CD4-positive, alpha-beta T cell treated with Interleukin-2 at 100 ng/mL for 4 hours (primary cell): ENCODE measurements at places on chromosomes 7 and 10.

DNA sequence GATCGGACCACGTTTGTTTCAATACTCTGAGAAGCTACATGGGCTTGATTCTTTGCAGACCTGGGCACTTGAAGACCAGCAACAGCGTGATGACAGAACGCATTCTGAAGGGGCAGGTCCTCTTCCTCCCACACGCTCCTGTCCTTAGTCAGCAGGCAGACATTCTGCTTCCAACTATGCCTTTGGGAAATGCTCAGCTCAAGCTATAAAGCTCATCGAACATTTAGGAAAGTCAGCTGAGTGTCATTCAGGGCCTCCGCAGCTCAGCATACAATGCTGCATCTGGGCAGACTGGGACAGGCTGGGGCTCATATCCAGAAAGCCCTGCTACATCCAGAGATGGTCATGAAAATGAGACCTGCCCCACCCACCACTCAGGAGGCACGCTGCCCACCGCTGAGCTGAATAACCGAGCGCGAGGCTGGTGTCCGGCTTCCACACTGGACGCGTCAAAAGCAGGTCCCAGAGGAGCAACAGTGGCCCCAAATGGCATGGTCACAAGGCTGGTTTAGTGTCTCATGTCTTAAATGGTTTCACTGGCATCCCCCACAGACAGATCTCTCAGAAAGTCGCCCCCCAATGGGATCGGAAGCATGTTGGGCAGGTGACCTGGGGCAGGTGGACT is 274.0 kb downstream of the DNAJB6 start:
- DNase-seq = no peak

DNA sequence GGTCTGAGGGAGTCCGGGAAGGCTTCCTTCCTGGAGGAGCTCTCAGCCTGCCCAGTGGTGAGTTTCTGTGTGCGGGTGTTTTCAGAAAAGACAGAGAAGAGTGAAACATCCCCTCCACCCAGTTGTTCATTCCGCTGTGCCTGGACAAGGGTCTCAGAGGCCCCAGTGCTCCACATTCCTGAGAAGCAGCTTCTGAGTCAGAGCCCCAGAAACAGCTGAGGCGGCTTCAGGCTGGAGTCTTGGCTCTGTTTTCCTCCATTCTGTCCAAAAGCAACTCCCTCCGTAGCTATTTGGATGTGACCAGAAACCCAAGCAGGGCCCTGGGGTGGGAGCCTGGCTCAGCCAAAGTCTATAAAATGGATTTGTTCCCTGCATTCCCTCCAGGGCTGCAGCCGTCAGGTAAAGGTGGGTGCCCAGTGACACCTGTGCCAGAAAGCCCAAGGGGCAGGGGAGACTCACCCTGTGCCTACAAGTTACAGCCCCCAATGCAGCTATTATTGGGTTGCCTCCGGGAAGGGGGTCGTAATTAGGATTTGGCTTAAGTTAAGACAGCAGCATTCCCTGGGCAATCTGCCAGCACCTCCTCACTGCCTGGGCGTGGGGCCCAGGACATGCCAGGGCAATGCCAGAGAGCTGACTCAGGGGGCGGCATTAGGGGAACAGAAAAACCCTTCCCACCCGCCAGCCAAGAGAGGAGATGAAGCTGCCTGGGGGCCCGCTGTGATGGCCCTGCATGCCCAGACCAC is 13.1 kb upstream of the CAMK2G start:
- DNase-seq = no peak

DNA sequence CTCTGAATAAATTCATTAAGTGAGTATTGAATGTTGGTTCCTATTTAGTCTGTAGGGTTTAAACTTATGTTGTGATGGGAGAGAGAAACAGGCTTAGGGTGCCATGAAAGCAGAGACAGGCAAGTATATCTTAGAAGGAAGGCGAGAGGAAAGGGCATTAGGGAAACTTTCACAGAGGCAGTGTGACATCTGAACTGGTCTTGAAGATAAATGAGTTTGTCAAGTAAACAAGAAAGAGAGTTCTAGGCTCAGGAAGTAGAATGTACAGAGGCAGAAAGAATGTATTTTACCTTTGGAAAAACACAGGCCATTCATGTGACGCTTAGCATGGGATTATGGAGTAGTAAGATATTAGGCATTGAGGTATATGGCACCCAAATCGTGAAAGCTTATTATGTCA is 34.5 kb downstream of the GLCCI1 start:
- no peak for DNase-seq

GRCh38 chr7:44881610-44882009 is 3.7 kb downstream of the PURB start:
- DNase-seq = no peak

- no peak for DNase-seq
Observed at GRCh38 chr10:97000487-97001182, 168.5 kb downstream of the LCOR start.

DNA sequence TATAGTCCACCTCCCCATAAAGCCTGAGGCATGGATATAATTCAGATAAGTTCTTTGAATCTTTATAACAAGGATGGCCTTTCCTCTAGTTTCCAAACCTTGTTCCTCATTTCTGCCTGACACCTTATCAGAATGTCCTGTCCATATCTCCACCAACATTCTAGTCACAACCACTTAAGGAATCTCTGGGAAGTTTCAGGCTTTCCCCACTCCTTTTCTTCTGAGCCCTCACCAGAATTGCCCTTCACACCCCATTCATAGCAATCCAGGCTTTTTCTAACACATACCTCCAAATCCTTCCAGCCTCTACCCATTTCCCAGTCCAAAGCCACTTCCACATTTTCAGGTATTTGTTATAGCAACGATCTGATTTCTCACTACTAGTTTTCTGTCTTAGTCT is 18.0 kb upstream of the DIP2C start:
- no peak for DNase-seq

DNA sequence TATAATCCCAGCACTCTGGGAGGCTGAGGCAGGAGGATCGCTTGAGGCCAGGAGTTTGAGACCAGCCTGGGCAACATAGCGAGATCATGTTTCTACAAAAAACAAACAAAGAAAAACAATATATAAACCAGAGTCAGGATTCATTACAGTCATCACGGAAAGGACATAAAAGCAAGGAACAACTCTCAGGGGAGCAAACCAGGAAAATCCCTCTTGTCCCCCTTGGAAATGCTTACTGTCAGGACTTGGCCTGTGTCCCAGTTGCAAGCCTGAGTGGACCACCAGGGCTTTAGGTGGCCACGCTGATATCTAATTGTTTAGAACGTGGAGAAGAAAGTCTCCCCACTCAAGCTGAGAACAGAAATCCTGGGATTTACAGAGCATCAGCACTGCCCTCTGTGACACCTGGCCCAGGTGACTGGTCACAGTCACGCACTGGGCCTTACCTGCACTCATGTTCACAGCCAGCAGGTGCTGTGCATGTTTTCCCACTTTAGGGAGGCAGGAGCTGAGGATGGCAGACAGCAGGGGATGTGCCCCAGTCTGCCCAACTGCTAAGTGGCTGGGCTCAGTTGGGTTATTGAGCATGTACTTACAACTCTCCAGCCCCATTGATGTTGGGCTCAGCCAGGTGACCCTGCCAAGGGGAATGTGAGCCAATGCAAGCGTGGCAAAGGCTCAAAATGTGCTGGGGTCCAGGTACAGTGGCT is 60.9 kb downstream of the TMEM130 start:
- DNase-seq = no peak

- no peak for DNase-seq
Observed at GRCh38 chr7:81210137-81211064, 291.6 kb upstream of the SEMA3C start.

GRCh38 chr10:24858288-24859270 is 93.8 kb downstream of the PRTFDC1 start:
- no peak for DNase-seq

- no peak for DNase-seq
Observed at GRCh38 chr7:138519061-138519798, 59.2 kb downstream of the TRIM24 start.

GRCh38 chr7:18302097-18302496 is 193.5 kb upstream of the HDAC9 start:
- DNase-seq = no peak

GRCh38 chr7:78558566-78558965 is 760.0 kb downstream of the PHTF2 start:
- DNase-seq = no peak

- DNase-seq = no peak
Observed at GRCh38 chr10:688312-689120, 952 bp downstream of the DIP2C start.

GRCh38 chr7:24728503-24729364 is 28.5 kb downstream of the GSDME start:
- no peak for DNase-seq

GRCh38 chr10:13439313-13440184 is 89.3 kb downstream of the BEND7 start:
- DNase-seq = no peak

- no peak for DNase-seq
Observed at GRCh38 chr10:33398796-33399195, 64.3 kb upstream of the NRP1 start.

- DNase-seq = no peak
Observed at GRCh38 chr7:53604201-53604600, 568.8 kb downstream of the POM121L12 start.

- no peak for DNase-seq
Observed at GRCh38 chr10:1509011-1509530, 228.3 kb downstream of the ADARB2 start.

DNA sequence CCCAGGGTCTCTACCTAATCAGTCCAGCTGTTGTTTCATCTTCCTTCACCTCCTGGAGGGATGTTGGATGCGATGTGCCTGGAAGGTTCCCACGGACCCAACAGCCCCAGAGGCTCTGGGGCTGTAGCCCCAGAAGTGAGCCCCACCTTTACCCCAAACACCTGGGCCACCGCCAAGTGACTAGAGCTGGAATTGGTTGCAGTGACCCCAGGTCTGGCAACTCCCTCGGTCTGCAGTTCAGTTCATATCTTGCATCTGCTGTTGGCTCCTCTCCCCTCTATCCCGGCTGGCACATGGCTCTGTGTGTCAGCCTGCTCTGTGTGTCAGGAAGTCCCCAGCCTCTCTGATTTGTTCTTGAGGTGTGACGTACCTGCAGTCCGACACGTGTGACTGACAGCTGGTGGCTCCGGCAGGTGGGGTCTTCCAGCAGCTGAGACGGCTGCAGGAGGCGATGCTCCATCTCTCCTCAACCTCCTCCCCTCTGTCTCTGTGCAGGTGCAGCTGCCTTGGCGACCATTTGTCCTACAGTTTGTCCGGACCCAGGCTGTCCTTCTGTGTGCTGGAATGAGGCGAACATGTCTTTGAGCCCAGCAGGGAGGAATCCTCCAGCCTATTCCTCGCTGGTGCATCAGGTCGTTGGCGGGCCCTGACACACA is 38.6 kb downstream of the ELFN1 start:
- DNase-seq = no peak

- DNase-seq = no peak
Observed at GRCh38 chr10:8037199-8037801, 17.2 kb upstream of the GATA3 start.

GRCh38 chr7:95814721-95815120 is 42.4 kb downstream of the DYNC1I1 start:
- no peak for DNase-seq

DNA sequence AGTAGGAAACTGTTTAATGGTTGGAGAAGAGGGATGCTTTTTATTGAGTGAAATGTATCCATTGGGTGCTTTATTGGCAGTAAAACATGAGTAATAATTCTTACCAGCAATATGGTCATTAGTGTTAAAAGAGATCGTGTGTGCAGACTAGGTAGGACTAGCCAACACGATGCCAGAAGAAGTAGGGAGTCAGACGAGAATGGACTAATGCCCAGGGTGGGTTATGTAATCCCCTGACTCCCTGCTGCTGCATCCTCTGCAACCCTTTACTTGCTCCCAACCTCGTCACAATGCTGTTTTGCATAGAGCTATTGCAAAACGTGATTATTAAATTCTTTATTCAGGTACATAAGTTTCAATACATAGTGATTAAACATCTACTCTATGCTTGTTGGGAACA is 1213.7 kb downstream of the GATA3 start:
- no peak for DNase-seq

- peak; percentile 53 for DNase-seq
Observed at GRCh38 chr7:130943336-130943901, 209.4 kb upstream of the KLF14 start.
